ENCODE measurements at places on chromosomes 7 and 10.

DNA sequence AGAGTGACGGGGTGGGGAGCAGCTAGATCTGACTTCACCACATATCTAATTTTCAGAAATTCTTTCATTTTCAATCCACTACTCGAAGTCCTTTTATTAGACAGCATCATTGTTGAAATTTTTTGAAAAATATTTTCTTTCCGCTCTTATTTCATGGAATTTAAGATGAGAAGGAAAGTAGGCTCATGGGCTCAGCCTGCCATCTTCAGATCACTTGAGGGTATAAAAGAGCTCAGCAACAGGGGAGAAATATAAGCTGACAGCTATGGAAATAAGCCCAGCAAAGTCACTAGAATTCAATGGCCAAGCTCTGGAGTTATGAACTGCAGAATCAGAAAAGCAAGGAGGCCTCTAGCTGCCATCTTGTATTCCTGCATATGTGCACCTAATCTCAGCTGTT is 389.1 kb downstream of the XPNPEP1 start:
- no peak for DNase-seq

DNA sequence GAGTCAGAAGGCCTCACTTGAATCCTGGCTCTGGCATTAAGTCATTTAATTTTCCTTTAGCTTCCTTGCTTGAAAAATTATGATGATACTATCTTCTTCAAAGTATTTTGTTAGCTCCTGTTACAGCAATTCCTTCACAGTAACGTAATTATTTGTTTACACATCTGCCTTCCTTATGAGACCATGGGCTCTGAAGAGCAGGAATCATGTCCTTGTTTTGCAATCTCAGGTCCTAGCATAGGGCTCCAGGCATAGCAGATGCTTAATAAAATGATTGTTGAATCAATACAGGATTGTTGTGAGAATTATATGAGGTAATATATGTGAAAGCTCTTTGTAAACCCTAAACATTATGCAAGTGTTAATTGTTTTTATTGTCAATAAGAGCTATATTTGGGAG is 25.5 kb downstream of the KLHDC10 start:
- no peak for DNase-seq

DNA sequence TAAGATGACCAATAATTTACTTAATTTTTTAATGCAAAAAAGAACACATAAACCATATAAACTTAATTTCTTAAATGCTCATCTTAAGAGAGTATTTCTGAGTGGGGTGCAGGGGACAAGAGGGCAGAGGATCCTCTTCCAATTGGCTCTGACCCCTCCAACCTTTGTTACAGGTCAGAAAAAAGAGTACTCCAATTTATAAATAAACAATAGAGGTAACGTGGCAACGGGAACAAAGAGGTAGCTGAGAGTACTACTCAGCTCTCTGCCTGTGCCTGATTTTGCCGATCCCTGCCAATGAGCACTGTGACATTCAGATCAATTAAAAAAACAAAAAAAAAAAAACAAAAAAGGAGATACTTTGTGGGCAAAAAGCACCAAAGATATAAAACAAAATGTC is 307.9 kb downstream of the PARD3 start:
- no peak for DNase-seq

DNA sequence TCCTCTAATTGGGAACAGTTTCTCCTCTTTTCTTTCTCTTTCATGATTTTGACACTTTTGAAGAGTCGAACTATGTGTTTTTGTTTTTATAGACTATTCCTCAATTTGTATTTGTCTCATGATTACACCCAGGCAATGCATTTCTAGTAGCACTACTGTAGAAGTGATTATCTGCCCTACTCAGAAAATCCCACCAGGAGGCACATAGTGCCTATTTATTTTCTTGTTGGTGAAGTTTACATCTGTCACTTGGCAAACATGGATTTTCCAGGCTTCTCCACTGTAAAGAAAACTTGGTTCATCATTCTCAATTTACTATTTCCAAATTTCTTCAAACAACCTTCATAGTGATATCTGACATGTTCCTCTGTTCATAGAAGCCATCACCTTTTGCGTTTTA is 893.9 kb downstream of the CCSER2 start:
- no peak for DNase-seq

DNA sequence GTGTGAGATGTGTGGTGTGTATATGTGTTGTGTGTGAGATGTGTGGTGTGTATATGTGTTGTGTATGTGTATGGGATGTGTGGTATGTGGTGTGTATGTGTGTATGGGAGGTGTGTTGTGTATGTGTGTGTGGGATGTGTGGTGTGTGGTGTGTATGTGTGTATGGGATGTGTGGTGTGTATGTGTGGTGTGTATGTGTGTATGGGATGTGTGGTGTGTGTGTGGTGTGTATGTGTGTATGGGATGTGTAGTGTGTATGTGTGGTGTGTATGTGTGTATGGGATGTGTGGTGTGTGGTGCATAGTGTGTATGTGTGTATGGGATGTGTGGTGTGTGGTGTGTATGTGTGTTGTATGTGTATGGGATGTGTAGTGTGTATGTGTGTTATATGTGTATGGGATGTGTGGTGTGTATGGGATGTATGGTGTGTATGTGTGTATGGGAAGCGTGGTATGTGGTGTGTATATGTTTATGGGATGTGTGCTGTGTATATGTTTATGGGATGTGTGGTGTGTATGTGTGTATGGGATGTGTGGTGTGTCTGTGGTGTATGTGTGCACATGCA is 30.8 kb downstream of the IKZF1 start:
- DNase-seq = no peak

DNA sequence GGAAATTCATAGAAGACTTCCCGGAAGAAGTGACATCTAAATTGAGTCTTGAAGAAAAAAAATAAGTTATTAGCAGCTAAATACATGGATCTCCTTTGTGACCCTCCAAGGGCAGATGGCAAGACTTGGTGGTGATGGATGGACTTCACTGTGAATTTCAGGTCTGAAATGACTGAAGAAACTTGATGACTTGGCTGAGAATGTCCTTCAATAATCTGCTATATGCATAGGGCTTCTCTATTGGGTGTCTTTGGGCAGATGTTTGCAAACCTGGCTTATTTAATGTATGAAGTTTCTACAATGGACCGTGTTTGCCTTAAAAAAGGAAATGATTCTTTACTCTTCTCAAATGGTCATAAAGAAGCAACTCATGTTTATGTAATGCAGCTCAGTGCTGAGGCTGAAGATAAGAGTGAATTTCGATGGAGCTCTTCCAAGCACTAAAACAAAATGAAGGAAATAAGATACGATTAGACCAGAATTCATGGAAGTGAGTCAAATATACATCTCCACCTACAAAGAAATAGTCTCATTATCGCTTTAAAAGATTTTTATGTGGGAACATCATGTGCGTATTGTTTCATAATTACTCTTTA is 116.6 kb upstream of the WDR11 start:
- no peak for DNase-seq

GRCh38 chr7:34019301-34019790 is 114.0 kb downstream of the BMPER start:
- DNase-seq = no peak

GRCh38 chr7:3914051-3914775 is 613.2 kb downstream of the SDK1 start:
- DNase-seq = no peak

DNA sequence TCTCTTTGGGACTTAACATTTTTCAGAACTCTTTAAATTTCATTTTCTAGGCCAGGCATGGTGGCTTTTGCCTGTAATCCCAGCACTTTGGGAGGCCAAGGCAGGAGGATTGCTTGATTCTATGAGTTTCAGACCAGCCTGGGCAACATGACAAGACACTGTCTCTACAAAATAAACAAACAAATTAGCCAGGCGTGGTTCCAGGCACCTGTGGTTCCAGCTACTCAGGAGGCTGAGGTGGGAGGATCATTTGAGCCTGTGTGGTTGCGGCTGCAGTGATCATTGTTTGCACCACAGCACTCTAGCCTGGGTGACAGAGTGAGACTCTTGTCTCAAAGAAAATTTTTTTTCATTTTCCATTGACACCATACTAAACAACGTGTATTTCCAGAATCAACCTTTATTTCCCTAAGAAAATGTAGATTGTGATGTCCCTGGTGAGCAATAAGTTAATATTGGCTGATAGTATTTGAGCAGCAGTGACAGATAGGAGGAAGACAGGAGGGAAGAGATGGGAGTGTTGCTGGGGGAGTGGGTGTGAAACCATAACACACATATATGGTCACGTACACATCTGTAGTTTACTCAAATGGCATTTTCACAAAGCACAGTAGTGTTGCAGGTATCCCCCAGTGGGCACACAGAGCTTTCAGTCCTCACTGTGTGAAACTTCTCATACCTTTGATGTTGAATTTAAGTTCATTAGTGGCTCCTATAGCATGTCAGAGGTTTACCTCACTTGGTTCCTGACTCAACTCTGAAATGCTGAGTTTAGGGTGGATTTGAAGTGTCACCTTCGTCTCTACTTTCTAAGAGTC is 205.6 kb downstream of the AUTS2 start:
- no peak for DNase-seq

GRCh38 chr10:12795315-12796110 is 206.0 kb downstream of the CCDC3 start:
- DNase-seq = no peak

DNA sequence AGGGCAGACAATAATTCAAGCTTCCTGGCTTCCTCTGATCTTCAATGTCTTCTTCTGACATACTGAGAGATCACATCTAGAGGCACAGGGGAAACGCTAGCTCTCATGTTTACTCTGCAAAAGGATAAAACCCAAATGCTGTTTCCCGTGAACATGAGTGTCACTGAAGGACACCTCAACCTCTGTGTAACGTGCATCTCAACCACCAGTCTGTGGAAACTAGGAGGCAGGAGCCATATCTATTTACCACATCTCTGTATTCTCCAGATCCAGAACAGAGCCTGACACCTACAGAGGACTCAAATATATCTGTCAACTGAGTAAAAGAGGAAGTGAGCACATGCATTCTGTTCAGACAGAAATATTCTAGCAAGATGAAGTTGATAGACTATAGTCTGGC is 140.3 kb upstream of the TARP start:
- no peak for DNase-seq

DNA sequence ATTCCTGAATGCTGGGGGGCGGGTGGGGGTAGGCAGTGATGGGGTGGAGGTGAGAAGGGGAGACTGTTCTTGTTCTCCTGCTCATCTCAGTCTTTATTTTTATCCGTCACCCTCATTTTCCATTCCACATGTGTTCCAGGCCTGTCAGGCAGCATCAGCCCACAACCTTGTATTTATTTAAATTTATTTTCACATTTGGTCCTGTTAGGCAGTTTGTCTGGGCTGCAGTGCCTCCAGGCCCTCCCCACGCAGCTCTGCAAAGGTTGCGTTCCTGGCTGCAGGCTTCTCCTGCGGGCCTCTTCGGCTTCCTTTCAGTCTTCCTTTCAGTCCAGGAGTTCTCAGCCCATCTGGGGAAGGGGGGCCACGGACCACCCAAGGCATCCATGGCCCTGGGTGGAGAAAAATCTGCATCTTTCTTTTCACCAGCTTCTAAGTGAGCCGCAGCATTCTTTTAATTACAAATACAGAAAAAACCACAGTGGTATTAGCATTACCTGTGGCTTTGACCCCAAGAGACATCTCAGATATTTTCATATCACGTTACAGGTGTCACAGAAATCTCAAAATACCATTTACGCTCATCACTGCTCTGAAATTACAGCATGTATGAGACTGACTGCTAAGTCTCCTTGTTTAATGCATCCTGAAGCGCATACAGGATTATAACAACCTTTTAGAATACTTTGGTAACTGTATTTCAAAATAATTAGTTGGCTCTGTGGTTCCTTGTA is 94.0 kb downstream of the C10orf105 start:
- no peak for DNase-seq

DNA sequence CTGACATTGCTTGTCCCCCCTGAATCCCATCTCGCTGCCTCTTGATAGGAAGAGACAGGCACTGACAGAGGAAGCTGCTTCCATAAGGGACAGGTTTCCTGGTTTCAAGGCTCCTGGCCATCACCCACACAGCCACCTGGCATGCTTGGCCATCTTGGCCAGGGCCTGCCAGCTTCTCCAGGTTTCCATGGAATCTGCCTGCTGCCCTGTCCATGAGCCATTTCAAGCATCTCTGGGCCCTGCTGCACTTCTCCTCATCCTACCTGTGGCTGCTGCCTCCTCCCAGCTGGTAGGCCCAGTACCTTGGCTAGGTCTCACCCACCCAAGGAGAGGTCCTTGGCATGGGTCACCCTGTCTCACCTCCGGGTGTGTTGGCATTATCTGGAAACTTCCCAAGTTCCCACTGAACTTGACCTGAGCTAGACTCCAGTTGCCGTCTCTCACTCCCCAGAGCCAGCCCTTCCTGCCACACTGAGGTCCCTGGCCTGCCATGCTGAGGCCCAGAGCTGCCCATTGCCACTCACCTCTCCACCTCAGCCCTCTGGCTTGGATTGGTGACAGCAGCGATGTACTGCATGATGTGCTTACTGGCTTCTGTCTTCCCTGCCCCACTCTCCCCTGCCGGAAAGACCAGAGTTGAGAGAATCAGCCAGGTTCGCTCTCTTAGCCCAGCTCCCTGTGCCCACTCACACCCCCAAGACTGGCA is 2.6 kb downstream of the MYO1G start:
- DNase-seq = no peak

GRCh38 chr7:28296571-28297483 is 115.5 kb upstream of the CREB5 start:
- DNase-seq = peak; percentile 59

GRCh38 chr7:6576024-6576866 is 1.0 kb upstream of the ZDHHC4 start:
- DNase-seq = no peak

GRCh38 chr10:67663449-67664087 is 32.4 kb downstream of the CTNNA3 start:
- no peak for DNase-seq

DNA sequence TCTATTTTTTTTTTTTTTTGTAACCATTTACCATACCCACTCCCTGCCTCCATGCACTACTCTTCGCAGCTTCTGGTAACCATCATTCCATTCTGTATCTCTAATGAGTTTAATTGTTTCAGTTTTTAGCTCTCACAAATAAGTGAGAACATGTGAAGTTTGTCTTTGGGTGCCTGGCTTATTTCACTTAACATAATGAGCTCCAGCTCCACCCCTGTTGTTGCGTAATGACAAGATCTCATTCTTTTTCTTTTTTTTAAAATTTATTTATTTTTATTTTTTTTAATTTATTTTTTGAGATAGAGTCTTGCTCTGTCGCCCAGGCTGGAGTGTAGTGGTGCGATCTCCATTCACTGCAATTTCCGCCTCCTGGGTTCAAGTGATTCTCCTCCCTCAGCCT is 142.3 kb upstream of the PCLO start:
- no peak for DNase-seq

- no peak for DNase-seq
These were observed 71.8 kb upstream of the GSDME start for GRCh38 chr7:24828891-24829661.

DNA sequence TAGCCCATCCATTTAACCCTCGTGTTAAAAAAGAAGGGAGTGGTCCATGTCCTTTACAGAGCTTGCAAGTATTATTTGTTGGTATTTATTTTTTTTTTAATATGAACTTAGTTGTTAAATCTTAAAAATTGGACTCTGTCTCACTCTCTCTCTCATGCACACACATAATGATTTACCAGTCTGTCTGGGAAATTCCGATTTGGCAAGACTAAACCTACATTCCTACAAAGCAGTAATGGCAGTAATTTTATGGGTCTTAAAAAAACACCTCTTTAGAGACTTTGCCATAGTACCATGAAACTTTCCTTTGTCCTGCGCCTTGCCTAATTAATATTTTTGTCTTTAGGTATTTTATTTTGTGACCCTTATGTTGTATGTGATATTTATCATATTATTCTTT is 239.5 kb upstream of the PPP1R3A start:
- DNase-seq = no peak
